PC-9 (cell line): ENCODE measurements at places on chromosomes 4 and X. TPM values are rescaled to one million over a fixed set of nuclear protein-coding genes. Genes with fewer than 3 reads are reported as not detected.
A peak's percentile ranks its signal among the peaks of the same experiment; 100 is the strongest.

GRCh38 chrX:47831788-47832187 is 4.9 kb upstream of the ZNF81 start:
- H3K36me3 ChIP-seq = no peaks in the 10 kb centered on the region
- no peak overlapping the region for H3K4me3 ChIP-seq
- H3K4me1 ChIP-seq = no peaks in the 10 kb centered on the region
- DNase-seq = peak; percentile 22

- H3K4me1 ChIP-seq = no peaks in the 10 kb centered on the region
- DNase-seq = no peak
- H3K27me3 ChIP-seq = no peaks in the 10 kb centered on the region
- no peak overlapping the region for H3K4me3 ChIP-seq
- no peak overlapping the region for H3K27ac ChIP-seq
- no peaks in the 10 kb centered on the region for H3K36me3 ChIP-seq
These were observed 24.7 kb downstream of the RAB33A start for GRCh38 chrX:130196466-130196865.

GRCh38 chr4:20137176-20137575 is 114.5 kb upstream of the SLIT2 start:
- no peak overlapping the region for H3K4me3 ChIP-seq
- H3K4me1 ChIP-seq = no peaks in the 10 kb centered on the region
- no peaks in the 10 kb centered on the region for H3K36me3 ChIP-seq
- no peak overlapping the region for H3K27ac ChIP-seq
- DNase-seq = no peak
- H3K27me3 ChIP-seq = no peaks in the 10 kb centered on the region

DNA sequence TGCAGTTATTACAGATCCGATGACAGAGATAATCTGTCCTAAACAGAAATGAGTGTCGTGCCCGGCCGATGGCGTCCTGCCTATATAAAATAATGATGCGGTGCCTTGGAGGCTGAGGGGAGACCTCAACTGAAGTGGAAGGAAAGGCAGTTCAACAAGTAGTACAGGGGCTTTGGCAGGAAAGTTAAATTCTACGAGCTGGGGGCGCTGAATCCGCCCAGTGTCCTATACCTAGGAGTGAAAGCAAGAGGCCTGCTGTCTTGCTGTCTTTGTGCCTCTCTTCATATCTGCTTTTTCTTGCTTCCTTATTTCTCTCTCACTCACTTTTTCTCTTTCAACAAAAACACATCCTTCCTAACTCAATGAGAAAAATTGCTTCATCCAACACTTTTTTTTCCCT is 82.2 kb upstream of the PRPS2 start:
- H3K4me1 ChIP-seq = no peaks in the 10 kb centered on the region
- H3K36me3 ChIP-seq = no peaks in the 10 kb centered on the region
- peak; percentile 27 for DNase-seq
- no peak overlapping the region for H3K4me3 ChIP-seq

GRCh38 chr4:82493721-82494425 is 63.5 kb downstream of the ENOPH1 start:
- DNase-seq = no peak
- H3K36me3 ChIP-seq = no peaks in the 10 kb centered on the region
- H3K27me3 ChIP-seq = no peaks in the 10 kb centered on the region
- no peak overlapping the region for H3K27ac ChIP-seq
- no peaks in the 10 kb centered on the region for H3K4me1 ChIP-seq

DNA sequence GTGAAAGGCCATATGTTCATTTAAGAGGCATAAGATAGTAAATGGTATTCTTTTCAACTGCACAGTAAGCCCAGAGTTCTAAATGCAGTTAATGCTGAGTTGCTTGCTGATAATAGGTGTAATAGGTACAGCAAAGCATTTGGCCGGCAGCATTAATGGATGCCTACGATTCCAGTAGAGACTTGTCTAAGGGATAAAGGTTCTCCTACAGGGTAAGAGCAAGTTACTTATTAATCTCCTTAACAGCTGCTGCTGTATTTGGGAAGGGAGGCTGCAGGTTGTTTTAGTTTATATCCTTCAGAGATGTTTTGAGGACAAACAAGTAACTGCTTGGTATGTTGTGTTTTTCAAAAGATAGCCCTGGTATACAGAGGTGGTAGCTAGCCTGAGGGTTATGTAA is 16.8 kb downstream of the TSPAN7 start:
- H3K4me3 ChIP-seq = no peak overlapping the region
- no peak overlapping the region for H3K27ac ChIP-seq
- H3K36me3 ChIP-seq = no peaks in the 10 kb centered on the region
- no peaks in the 10 kb centered on the region for H3K4me1 ChIP-seq

DNA sequence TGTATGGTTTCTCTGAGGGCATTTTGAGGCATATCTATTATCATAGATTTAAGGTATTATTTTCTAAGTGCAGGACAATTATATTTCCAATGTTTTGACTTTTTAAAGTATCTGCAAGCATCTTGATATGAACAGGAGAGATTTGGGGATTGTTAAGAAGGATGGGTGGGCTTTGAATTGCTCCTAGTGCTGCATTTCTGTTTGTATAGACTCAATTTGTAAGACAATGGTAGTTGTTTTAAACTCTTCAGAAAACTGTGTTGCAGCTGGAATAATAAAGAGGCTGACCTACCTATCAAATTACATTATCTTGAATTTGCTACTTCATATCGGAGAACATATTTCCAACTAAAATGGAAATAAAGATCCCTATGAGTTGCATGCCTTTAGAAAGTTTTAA is 570.3 kb downstream of the ADGRL3 start:
- H3K27me3 ChIP-seq = no peaks in the 10 kb centered on the region
- H3K4me1 ChIP-seq = no peaks in the 10 kb centered on the region
- no peak overlapping the region for H3K4me3 ChIP-seq
- DNase-seq = no peak
- no peaks in the 10 kb centered on the region for H3K36me3 ChIP-seq

DNA sequence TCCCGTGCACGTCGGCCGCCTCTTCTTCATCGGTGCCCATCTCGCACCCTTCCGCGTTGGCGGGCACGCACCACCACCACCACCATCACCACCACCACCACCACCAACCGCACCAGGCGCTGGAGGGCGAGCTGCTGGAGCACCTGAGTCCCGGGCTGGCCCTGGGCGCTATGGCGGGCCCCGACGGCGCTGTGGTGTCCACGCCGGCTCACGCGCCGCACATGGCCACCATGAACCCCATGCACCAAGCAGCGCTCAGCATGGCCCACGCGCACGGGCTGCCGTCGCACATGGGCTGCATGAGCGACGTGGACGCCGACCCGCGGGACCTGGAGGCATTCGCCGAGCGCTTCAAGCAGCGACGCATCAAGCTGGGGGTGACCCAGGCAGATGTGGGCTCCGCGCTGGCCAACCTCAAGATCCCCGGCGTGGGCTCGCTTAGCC is 1.4 kb downstream of the POU4F2 start:
- DNase-seq = no peak
- no peaks in the 10 kb centered on the region for H3K4me1 ChIP-seq
- no peak overlapping the region for H3K27ac ChIP-seq
- H3K36me3 ChIP-seq = no peaks in the 10 kb centered on the region

DNA sequence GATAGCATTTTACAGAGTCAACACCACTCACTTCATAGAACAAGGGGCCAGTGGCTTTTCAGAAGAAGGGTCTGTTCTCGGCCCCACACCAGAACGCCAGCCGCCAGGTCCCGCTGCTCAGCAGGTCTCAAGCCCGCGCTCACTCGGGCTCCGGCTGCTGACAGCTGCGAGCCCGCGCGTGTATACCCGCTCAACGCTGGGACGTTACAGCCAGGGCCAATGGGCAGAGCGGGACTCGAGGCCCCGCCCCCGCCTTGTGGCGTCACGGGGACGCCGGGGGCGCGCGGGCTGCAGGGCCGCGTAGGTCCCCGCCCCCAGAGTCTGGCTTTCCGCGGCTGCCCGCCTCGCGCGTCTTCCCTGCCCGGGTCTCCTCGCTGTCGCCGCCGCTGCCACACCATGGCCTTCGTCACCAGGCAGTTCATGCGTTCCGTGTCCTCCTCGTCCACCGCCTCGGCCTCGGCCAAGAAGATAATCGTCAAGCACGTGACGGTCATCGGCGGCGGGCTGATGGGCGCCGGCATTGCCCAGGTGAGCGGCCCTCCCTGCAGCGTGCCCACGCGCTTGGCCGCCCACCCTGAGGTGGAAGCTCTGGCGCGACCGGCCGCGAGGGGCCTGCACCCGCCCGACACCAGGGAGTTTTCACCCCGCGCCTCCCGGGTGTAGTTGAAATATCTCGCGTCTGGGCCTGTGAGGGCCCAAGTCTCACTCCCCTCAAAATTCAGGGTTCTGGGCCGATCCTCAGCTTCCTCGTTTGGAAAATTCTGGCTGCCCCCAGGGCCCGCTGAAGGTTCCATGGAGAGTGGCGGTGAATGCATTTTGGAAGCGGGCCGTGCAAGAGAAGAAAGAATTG is at the start of gene HADH:
Gene HADH, plus strand, starts transcription at position 353 of the 850 bp plus-strand sequence. Its CDS starts 44 bp downstream, at position 397.
- peak; percentile 73 for DNase-seq
- H3K4me3 ChIP-seq = peak within 1 kb of the TSS; percentile 82
- H3K4me1 ChIP-seq = peaks cover 15% of the 10 kb centered on the region; the same call in 1 of the 2 replicates

GRCh38 chr4:145722561-145722960 is 42.6 kb downstream of the C4orf51 start:
- no peaks in the 10 kb centered on the region for H3K27me3 ChIP-seq
- no peaks in the 10 kb centered on the region for H3K36me3 ChIP-seq
- peaks cover 12% of the 10 kb centered on the region for H3K4me1 ChIP-seq
- no peak for DNase-seq
- no peak overlapping the region for H3K27ac ChIP-seq
- no peak overlapping the region for H3K4me3 ChIP-seq

DNA sequence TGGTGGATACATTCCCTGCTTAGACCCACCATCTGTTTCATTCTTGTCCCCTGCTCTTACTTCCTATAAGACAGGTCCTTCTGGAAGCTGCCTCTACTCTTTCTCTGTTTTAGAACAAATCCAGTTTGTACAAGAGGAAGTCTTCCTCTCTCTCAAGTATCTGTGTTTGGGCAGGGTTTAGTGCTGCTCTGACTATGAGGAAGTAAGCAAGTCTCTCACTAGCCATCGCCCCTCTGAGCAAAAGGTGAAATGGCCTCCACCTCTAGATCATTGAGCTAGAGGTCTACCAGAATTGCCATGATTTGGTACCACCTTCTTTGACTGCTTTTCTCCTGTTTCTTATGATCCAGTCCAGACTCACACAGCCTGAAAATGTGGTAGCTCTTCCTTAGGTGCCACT is 8.4 kb downstream of the BTK start:
- no peaks in the 10 kb centered on the region for H3K27me3 ChIP-seq
- H3K27ac ChIP-seq = no peak overlapping the region
- no peak for DNase-seq
- H3K4me3 ChIP-seq = no peak overlapping the region
- no peaks in the 10 kb centered on the region for H3K4me1 ChIP-seq
- H3K36me3 ChIP-seq = no peaks in the 10 kb centered on the region

GRCh38 chr4:120855307-120856001 is 67.1 kb downstream of the PRDM5 start:
- H3K4me3 ChIP-seq = no peak overlapping the region
- no peak overlapping the region for H3K27ac ChIP-seq
- H3K27me3 ChIP-seq = no peaks in the 10 kb centered on the region
- DNase-seq = no peak

- H3K27me3 ChIP-seq = no peaks in the 10 kb centered on the region
- no peaks in the 10 kb centered on the region for H3K36me3 ChIP-seq
- no peak overlapping the region for H3K4me3 ChIP-seq
- DNase-seq = no peak
- H3K4me1 ChIP-seq = peaks cover 17% of the 10 kb centered on the region
These were observed 16.4 kb downstream of the ARAP2 start for GRCh38 chr4:36227913-36228312.

GRCh38 chr4:144649646-144650045 is 3.7 kb downstream of the HHIP start:
- H3K4me1 ChIP-seq = no peaks in the 10 kb centered on the region
- H3K27me3 ChIP-seq = no peaks in the 10 kb centered on the region

- no peak overlapping the region for H3K4me3 ChIP-seq
- DNase-seq = peak; percentile 40
- H3K36me3 ChIP-seq = no peaks in the 10 kb centered on the region
- H3K27ac ChIP-seq = no peak overlapping the region
- no peaks in the 10 kb centered on the region for H3K27me3 ChIP-seq
- no peaks in the 10 kb centered on the region for H3K4me1 ChIP-seq
These were observed 58.2 kb upstream of the ZNF157 start for GRCh38 chrX:47311932-47312774.

DNA sequence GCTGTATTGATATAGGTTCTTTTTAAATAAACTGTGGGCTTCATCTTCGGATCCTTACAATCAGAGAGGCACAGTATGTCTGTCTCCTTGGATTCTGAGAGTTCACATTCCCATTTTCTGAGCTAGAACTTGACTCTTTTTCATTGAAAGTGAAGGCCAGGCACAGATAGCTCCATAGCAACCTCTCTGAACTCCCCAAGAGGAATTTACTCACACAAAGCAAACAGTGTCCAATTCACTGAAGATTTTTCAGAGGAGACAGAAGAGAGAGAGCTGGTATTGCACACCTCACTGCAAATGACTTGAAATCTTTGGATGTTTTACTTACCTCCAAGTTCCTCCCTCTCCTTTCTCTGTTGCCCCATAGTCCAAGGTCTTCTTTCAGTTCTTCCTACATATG is 130.9 kb upstream of the CASK start:
- no peaks in the 10 kb centered on the region for H3K27me3 ChIP-seq
- no peaks in the 10 kb centered on the region for H3K36me3 ChIP-seq
- no peaks in the 10 kb centered on the region for H3K4me1 ChIP-seq
- no peak overlapping the region for H3K27ac ChIP-seq
- no peak for DNase-seq

DNA sequence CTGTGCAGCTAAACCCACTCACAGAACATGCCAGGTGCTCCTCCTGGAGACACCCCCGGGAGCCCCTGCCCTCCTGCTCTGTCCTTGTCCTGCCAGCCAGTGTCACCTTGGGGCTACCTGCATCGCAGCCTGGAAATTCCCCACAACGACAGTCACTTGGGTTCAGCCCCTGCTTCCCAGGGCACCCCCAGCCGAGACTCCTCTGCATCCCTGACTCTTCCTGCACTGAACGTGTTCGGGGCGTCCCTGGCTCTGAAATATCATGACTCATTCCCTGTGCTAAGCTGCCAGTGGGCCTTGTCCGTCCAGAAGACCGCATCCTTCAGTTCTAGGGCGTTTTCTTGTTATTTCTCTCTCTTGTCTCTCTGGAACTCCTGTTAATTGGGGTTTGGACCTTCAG is 5.8 kb downstream of the CFAP99 start:
- no peaks in the 10 kb centered on the region for H3K36me3 ChIP-seq
- no peaks in the 10 kb centered on the region for H3K4me1 ChIP-seq
- H3K27me3 ChIP-seq = peaks cover 45% of the 10 kb centered on the region
- no peak for DNase-seq
- H3K27ac ChIP-seq = no peak overlapping the region

CHRDL1 gene
- 18.8 and 25.7 TPM in 2 replicates for total RNA-seq

HSFX3 gene
- total RNA-seq = not detected in 2 replicates

RHOXF2B gene
- not detected in 2 replicates for total RNA-seq

IQSEC2 gene
- 45.7 and 49.3 TPM in 2 replicates for total RNA-seq

ENPP6 gene
- total RNA-seq = not detected in 2 replicates

ARMCX4 gene
- total RNA-seq = 4.8 and 6.5 TPM in 2 replicates

TBC1D1 gene
- 106 and 116 TPM in 2 replicates for total RNA-seq
